Diencephalon (tissue), 1 donor: ENCODE measurements at places on chromosomes 12 and 14. TPM values are rescaled to one million over a fixed set of nuclear protein-coding genes. Genes with fewer than 3 reads are reported as not detected.

The FAM234B gene
- 62.3 TPM for total RNA-seq

The POTEG gene
- not detected for total RNA-seq

The SIRT4 gene
- total RNA-seq: 3.0 TPM

The SMIM10L1 gene
- total RNA-seq: 15.5 TPM

The RNASE4 gene
- total RNA-seq: 1.2 TPM

The FAIM2 gene
- 59.1 TPM for total RNA-seq

The CCDC38 gene
- total RNA-seq: not detected

The ACVRL1 gene
- 8.8 TPM for total RNA-seq

The MDGA2 gene
- 84.4 TPM for total RNA-seq

The KRT6C gene
- not detected for total RNA-seq

The HCAR2 gene
- 0.23 TPM for total RNA-seq

The HDAC7 gene
- 6.5 TPM for total RNA-seq

The AKAP5 gene
- total RNA-seq: 44.5 TPM

The TAS2R42 gene
- total RNA-seq: not detected

The SRSF9 gene
- total RNA-seq: 112 TPM

The FBLN5 gene
- total RNA-seq: 10.1 TPM
